ENCODE measurements at places on chromosomes 5 and 9.

- no peak for DNase-seq
Measured at GRCh38 chr5:155389498-155389897, 375.9 kb downstream of the KIF4B start.

- DNase-seq = no peak
Measured at GRCh38 chr9:119044806-119045205, 324.4 kb downstream of the BRINP1 start.

GRCh38 chr9:107707428-107707837, 217.9 kb upstream of the KLF4 start:
- no peak for DNase-seq

DNA sequence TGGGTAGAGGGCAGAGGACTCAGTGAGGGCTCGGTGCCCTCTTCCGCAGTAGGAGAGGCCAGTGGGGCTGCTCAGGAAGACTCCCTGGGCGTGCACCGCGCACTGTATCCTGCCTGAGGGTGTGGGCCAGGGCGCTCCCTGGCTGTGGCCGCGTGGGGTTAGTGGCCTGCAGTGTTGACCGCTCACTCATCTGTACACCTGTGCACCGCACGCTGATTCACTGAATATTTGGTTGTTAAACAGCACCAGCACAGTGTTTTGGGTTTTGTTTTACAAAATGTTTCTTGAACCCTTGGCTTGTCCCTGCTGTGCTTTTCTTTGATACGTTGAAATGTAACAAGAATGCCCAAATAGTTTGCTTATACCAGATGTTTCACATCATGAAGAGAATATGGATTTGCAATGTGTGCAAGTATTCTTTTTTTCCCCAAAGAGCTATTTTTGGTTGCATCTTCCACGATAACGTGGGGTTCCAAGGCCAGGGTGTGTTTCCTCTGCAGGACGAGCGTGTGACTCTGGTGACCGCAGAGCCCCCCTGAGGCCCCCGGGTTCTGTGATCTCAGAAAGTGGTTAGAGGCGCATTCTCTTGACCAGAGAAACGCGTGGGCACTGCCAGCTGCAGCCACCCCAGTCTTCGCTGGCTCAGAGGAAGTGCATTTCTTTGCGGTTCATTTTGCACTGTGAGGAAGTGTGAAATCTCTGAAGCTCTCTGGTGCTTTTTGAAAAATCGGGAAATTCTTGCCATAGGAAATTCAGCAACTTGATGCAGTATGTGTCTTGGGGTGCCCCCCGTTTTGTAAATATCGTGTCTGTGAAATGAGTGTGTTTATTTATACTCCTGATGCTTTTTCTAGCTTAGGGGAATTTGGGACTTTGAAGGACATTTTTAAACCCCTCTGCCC, 46.9 kb downstream of the AHRR start:
- peak; percentile 79 for DNase-seq

DNA sequence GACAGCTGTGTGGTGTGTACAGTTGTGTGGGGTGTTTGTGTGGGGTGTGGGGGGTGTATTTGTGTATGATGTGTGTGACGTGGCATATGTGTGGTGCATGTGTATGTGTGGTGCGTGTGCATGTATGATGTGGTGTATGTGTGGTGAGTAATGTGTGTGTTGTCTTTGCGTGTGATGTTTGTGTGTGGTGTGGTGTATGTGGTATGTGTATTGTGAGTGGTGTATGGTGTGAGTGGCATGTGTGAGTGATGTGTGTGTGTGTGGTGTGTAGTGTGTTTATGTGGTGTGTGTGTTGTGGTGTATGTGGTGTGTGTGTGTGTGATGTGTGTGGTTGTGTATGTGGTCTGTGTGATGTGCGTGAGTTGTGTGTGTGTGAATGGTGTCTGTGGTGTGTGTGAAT, 191.1 kb downstream of the MELK start:
- no peak for DNase-seq

DNA sequence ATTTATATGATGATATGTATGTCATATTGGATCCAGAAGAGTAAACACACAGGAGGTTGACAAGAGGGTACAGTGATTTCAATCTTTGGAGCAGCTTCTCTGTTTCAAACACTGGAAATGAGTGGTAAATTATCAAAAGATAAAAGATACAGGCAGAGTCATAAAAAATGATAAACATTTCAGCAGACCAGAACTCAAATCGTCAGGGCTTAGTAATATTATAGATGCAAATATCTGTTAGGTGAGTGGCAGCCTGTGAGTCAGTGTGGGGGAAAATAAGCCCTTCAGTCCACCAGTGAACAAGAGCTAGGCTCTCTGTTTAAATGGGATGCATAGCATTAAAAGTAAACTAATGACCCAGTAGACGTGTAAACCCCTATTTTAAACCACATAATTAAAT, 1378.1 kb downstream of the EFNA5 start:
- no peak for DNase-seq
